CD4-positive, alpha-beta T cell treated with Interleukin-17A for 4 hours (primary cell): ENCODE measurements at places on chromosomes 1 and 21.

- DNase-seq: no peak
Observed at GRCh38 chr1:246039584-246039983, 467.5 kb downstream of the SMYD3 start.

DNA sequence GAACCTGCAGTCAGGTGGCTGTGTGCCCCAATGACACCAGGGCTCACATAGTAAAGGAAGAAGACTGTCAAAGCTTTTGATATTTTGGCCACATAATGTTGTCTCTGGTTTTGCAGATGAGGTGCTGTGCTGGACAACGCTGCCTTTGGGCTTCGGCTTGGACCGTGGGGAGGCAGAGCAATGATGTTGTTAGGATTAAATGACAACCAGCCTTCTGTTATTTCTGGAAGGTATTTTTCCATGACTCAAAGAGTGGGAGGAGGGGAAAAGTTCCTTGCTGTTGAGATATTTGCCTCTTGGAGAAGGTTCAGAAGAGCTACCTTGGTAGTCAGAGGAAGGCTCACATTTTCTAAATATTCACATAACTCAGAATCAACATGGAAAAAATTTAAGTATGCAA lies 187.3 kb upstream of the GALNT2 start:
- DNase-seq: no peak

GRCh38 chr1:172342584-172343239 lies 77.8 kb upstream of the C1orf105 start:
- DNase-seq: no peak

- no peak for DNase-seq
Observed at GRCh38 chr1:210294999-210295745, 33.5 kb upstream of the HHAT start.

- peak; percentile 15 for DNase-seq
Observed at GRCh38 chr1:200938955-200939354, 44.3 kb downstream of the INAVA start.

DNA sequence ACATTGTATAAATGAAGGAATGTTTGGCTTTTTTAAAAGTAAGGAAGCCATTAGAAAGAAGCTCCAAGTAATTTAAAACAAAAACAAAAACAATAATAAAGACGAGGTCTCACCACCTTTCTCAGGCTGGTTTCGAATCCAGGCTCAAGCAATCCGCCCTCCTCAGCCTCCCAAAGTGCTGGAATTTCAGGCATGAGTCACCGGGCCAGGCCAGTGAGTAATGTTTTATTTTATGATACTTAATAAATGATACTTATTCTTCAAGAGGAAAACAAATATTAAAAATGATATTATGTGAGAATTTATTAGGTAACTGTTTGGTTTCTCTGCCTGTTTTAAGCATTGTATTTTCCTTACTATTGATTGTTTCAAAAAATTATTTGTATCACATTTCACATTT lies 201.4 kb upstream of the BRINP3 start:
- DNase-seq: no peak

- no peak for DNase-seq
Observed at GRCh38 chr1:5999711-6000443, 7.7 kb upstream of the NPHP4 start.

GRCh38 chr1:109668123-109668775 lies 392 bp downstream of the GSTM2 start:
- no peak for DNase-seq

DNA sequence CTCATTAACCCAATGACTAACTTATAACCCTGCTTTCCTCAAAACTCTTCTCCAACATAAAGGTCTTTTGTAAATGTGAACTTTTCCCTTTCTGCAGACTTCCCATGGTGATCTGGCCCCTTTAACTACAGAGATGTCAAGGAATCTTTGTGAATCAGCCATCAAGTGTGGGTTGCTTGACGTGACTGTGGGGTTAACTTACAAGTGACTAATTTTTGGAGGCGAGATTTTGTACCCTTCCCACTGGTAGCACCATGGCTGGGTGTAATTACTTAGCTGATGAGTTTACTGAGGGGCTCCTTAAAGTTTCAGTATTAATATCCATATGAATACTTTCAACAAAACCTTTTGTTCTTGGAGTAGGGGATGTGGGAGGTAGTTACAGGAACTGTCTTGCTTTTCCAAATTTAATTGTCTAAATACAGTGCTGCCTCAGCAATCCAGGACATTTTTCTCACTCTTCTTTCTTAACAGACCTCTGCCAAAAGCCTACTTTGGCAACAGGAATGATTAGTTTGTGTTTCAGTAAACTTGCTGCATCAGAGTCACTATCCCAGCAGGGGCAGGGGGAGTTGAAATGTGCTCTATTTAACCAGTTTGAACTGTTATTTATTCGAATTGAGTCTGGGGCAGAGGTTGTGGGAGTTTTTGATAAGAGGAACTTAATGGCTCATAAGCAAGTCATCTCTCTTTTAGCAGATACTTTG lies 217.3 kb upstream of the FGGY start:
- no peak for DNase-seq

- no peak for DNase-seq
Observed at GRCh38 chr1:21546122-21546825, 37.1 kb downstream of the ALPL start.

DNA sequence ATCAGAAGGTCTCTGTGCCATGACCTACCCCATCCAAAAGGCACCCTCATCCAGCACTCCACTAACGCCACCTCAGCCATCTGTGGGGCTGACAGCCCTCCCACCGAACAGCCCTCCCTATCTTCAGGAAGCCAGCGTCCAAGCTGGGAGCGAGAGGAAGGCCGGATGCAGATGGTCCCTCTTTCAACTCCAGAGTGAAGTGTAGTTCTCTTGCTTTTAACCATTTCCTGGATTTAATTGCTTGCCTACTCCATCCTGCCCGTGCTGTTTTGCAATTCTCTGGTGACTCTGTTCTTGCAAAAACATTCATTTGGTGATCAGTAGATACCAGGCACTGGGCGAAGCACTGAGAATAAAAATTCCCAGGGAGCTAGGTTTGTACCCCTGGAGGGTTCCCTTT lies 8.2 kb upstream of the DYRK1A start:
- no peak for DNase-seq

DNA sequence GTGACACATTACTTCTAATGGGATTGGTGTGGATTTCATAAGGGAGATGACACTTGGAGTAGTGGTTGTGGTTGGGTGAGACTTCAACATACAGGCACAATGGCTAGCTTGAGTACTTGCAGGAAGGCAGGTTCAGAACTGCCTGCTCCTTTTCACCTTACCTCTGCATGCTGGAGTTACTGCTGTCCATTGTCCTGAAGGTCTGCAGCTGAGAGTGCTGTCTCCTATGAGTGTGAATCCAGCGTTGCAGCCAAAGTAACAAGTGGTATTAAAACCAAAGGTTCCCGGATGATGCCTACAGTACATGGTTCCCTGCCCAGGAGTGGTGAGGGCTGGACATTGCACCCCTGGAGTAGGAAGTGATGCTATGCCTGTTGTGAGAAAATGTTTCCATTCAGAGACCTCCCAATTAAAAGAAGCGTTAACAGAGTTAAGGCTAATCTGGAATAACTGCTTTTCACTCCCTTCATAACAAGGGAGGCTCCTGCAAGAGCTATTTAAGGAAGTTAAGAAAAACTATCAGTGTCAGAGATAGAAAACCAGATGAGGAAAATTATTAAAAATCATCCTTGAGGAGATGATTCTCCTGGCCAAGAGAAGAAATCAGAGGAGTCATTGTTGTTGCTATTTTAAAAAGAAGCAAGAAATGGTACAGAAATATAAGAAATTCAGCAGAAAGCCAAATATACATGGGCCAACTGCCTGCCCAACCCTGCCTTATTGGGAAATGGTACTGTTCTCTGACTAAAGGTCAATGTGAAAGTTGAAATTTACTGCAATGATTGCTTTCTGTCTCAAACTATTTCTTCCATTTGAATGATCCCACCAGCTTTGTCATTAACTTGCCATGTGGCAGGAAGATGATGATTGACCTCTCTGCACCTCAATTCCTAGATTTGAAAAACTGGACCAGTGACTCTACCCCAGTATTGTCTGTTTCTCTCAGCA lies 9.8 kb upstream of the F5 start:
- no peak for DNase-seq

DNA sequence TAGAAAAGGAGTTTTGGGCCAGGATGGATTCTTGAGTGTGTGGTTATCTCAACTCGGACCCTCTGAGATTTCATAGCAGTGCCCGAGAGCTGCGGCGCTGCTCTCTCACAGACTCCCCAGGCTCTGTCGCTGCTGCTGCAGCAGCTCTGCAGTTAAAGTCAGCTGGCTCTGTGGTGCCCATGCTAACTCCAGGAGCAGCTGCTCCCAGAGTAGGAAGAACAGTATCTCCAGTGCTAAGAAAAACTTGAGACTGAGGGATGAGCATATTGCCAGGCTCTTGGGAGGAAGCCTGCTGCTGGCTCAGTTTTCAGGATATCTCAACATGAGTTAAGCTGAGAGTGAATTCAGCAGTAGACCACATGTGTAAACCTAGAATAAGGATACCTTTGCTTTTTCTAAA lies 4.5 kb downstream of the LCE2D start:
- DNase-seq: no peak

- DNase-seq: no peak
Observed at GRCh38 chr1:44946725-44947062, 39.7 kb downstream of the EIF2B3 start.

- no peak for DNase-seq
Observed at GRCh38 chr1:166221316-166221715, 54.5 kb upstream of the FAM78B start.

DNA sequence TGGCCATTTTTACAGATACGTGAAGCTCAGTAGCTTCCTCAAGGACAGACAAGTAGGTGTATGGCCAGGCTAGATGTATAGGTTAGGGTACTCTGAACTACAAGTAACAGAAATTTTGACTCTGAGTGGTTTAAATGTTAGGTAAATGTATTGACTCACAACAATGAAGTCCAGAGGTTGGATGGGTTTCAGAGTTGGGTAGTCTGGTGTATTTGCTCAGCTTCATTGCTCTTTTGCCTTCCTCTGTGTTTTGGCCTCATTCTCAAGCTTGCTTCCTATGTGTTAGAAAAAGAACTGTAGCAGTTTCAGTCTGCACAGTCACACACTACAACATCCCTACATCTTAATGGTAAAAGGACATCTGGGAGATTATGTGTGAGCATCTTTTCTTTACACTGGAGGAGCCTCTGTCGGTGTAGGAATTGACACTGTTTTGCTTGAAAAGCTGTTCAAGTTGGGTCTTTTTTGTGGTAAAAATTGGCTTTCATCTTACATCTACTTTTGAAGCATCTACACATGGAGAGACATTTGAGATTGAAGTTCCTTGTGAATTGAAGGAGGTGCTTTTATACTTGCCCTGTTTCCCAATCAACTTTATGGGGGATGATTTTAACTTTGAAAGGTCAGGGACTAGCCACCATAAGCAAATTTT lies 64.4 kb downstream of the MAST2 start:
- DNase-seq: no peak

- DNase-seq: no peak
Observed at GRCh38 chr1:84253036-84253435, 48.5 kb upstream of the SAMD13 start.

DNA sequence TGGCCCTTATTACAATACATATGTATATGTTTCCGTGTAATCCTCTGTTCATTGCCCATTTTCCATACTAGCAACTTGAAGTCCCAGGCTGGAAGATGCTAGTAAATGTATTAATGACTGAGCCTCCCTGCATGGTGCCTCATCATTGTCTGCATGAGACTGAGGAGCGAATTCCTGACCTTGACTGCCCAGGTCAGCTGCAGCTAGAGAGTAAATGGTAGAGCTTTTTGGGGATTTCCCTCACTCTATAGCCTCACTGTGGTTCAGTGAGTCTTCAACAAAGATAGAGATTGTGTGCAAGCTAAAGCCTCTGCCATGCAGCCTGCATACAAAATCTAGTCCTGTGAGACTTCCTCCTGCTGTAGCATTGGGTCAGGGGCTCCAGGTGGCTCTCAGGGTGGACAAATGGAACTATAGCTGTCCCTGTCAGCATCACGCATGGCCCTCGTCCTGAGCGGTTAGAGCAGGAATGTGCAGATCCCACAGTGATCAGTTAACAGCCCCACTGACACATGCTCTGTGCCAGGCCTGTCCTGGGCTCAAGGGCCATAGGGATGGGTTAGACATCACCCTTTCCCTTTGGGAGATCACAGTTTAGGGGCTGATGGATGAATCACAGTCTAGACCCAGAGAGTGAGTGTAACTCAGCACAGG lies 741.7 kb downstream of the MATN1 start:
- DNase-seq: no peak

DNA sequence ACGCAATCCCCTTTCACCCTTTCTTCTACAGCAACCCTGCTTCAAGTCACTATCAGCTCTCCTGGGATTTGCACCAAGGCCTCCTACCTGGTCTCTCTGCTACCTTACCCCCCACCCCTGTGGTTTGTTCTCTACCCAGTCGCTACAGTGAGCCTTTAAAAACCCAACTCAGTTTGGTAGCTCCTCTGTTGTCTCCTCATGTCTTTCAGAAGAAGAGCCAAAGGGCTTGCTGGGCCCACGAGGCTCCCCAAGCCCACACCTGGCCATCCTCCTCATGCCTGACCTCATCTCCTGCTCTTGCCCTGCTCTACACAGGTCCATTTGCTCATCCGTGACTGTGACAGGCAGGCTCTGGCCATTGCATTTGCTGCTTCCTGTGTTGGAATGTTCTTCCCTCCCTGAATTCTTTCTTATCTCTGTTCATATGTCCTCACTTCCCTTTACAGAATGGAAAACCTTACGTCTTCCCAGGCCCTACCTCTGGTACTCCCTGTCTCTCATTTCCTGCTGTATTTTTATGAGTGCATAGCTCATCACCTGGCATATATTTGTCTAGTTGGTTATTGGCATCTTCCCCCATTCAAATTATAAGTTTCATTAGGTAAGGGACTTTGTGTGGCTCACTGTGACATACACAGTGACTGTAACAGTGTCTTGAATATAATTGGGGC lies 3.3 kb downstream of the RGS16 start:
- DNase-seq: no peak

DNA sequence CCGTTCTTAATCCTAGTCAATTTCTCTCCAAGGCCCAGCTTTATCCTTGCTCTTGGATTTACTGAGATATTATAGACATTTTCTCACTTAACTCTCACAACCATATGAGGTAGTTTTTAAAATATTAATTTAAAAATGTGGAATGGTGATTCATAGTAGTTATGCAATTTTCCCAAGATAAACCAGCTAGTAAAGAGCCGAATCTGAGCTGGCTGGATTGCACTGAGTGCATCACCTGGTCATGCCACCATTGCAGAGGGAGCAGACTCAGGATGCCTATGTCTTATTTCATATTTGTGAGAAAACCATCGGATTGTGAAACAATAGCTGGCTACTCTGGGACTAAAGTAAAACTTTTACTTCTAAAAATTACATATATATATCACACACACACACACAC lies 494.0 kb downstream of the KCNT2 start:
- DNase-seq: no peak

DNA sequence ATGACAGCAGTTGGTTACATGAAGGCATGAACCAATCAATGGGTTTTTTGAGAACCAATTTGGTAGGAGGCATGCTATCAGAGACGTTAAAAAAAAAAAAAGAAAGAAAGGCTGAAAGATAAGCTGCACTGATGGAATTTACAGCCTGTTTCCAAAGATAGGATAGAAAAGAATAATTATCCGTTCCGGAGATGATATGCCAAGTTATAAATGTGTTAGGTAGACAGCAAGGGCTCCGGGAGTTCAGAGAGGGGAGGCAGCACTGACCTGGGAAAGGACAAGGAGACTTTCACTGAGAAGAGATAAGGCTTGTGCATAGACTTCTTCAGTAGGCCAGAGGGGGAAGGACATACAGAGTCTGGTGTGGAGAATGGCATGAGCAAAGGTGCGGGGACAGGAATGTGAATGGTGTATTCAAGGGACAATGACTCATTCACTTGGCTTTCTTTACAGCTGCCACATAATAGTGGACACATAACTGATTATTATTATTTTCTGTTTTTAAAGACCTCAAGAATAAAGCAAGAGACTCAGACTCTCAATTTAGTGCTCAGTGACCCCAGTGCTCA lies 24.8 kb upstream of the ACBD6 start:
- no peak for DNase-seq
